ENCODE measurements at places on chromosomes 16 and 17.

DNA sequence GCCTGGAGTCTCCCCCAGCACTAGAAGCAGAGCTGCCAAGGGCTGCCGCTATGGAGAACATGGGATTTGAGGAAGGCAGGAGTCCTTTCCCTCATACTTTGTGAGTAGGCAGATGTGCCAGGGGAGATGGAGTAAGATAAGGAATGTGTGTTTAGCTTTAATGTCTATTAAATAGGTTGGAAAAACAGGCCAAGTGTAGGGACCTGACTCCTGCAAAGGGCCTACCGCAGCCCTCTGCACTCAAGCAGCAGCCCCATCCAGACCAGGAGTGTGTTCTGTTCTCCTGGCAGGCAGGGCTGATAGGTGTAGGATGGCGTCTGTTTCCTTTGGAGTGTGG is 1.8 kb upstream of the MIF4GD start:
- DNase-seq, result no peak

DNA sequence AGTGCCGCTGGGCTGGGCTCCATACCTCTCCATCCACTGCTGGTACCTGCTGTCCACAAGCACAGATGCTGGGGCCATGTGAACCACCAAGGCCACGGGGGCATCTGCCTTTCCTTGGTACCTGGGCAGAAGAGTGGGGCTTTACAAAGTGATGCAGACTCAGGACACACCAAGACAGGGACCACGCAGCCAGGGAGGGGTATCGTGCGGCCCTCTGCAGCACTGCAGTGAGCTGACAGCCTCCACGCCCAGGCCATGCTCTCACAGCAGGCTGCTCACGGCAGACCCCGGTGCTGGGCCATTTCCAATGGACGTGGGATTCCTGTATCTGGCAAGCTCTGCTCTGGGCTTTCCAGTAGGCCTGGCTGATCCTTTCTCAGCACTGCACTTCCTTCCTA is 14.4 kb downstream of the ELAC2 start:
- DNase-seq, result no peak

GRCh38 chr16:66677179-66677578 is 19.4 kb downstream of the CMTM4 start:
- no peak for DNase-seq

GRCh38 chr17:62898239-62898864 is 67.7 kb upstream of the TANC2 start:
- no peak for DNase-seq

GRCh38 chr16:54285414-54286089 is 1.0 kb downstream of the IRX3 start:
- no peak for DNase-seq

Data from iPS DF 19.7 (cell line).